ENCODE measurements at places on chromosomes 16 and 17.

- no peak for DNase-seq
Observed at GRCh38 chr17:70084476-70084875, 9.5 kb downstream of the KCNJ16 start.

DNA sequence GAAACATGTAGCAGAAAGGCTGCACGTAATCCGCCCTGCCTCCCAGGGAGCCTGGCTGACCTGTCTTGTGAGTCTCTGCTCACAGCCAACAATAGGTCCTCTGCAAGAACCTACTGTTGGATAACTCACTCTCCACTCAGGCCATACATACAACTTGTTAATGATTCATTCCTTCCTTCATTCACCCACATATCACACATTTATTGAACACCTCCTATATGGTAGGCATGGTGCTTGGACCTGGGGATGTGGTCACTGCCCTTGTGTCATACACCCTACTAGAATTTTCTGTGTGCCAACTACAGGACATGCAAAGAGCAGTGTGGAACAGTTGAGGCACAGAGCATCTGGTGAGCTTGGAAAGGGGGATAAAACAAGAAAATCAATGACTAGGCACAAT is 28.1 kb upstream of the HNF1B start:
- DNase-seq: no peak

- peak; percentile 39 for DNase-seq
Observed at GRCh38 chr17:7394452-7395191, at the start of gene PLSCR3. Gene PLSCR3, minus strand, starts transcription at chr17:7394525. Its CDS starts 415 bp downstream, at chr17:7394110.

DNA sequence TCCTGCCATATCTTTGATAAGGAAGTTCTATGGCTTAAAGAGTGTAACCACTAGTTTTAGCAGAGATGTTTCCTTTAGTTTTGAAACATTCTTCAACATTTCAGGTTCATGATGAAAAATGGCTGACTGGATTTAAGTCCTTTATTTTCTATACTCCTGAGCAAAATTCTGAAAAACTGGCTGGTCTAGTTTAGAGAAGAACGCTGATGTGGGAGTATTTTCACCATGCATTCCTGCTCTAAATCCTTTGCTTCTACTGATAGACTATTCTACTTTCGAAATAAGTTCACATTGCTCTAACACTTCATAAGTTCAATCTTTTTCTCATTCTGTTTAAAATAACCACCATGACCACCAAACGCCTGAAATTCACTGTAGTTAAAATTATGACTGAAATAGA is 281.9 kb downstream of the FTO start:
- no peak for DNase-seq

DNA sequence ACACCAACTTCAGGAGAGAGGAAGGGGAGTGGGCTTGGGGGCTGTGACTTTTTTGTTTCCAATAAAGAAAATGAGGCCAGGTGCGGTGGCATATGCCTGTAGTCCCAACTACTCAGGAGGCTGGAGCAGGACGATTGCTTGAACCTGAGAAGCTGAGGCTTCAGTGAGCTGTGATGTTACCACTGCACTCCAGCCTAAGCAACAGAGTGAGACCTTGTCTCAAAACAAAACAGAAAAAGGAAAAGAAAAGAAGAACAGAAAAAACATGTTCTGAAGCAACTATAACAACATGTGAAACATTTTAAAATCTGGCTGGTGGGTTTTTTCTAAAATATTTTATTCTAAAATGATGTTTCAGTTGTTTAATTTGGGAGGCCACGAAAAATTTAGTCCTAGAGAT is 554.0 kb upstream of the ZFHX3 start:
- DNase-seq: no peak

- DNase-seq: no peak
Observed at GRCh38 chr17:48541577-48542113, 3.3 kb downstream of the HOXB2 start.

All from Kasumi-1 (cell line).